ENCODE measurements at places on chromosomes 13 and 19. TPM values are rescaled to one million over a fixed set of nuclear protein-coding genes. Genes with fewer than 3 reads are reported as not detected.

Gene KLF1
- 2.1 TPM for total RNA-seq

Gene PSENEN
- total RNA-seq, result 12.8 TPM

Gene ZNF155
- total RNA-seq, result 17.4 TPM

Gene KRTDAP
- not detected for total RNA-seq

Gene PSG5
- total RNA-seq, result not detected

Gene DACH1
- 102 TPM for total RNA-seq

Gene GGN
- 0.16 TPM for total RNA-seq

Gene C19orf85
- total RNA-seq, result not detected

Gene C19orf25
- 30.6 TPM for total RNA-seq

Gene KLK2
- not detected for total RNA-seq

Gene SULT2A1
- not detected for total RNA-seq

Gene PCDH20
- total RNA-seq, result 5.8 TPM

Gene HCN2
- total RNA-seq, result 6.0 TPM

Gene CD37
- total RNA-seq, result 4.7 TPM

Gene CEACAM4
- total RNA-seq, result 0.44 TPM

Gene LMTK3
- total RNA-seq, result 6.1 TPM

Gene ZNF284
- 7.1 TPM for total RNA-seq

Gene C5AR2
- total RNA-seq, result 1.0 TPM

Gene LYPD3
- 2.9 TPM for total RNA-seq

Gene CCDC194
- not detected for total RNA-seq

Gene NAXD
- 26.4 TPM for total RNA-seq

Gene GRK1
- total RNA-seq, result 25.6 TPM

Gene PRSS57
- not detected for total RNA-seq

Gene PPM1N
- 2.1 TPM for total RNA-seq

Gene EEF2
- 2,135 TPM for total RNA-seq

Gene ELF1
- 58.3 TPM for total RNA-seq

Gene ZNF763
- total RNA-seq, result 15.9 TPM
